Hematopoietic multipotent progenitor cell treated with erythropoietin and hydrocortisone succinate and interleukin-3 and kit ligand, for 8 days (in vitro differentiated cells): ENCODE measurements at places on chromosomes 13 and 19.

GRCh38 chr19:3893509-3894179 lies 13.2 kb downstream of the ATCAY start:
- no peak for DNase-seq

DNA sequence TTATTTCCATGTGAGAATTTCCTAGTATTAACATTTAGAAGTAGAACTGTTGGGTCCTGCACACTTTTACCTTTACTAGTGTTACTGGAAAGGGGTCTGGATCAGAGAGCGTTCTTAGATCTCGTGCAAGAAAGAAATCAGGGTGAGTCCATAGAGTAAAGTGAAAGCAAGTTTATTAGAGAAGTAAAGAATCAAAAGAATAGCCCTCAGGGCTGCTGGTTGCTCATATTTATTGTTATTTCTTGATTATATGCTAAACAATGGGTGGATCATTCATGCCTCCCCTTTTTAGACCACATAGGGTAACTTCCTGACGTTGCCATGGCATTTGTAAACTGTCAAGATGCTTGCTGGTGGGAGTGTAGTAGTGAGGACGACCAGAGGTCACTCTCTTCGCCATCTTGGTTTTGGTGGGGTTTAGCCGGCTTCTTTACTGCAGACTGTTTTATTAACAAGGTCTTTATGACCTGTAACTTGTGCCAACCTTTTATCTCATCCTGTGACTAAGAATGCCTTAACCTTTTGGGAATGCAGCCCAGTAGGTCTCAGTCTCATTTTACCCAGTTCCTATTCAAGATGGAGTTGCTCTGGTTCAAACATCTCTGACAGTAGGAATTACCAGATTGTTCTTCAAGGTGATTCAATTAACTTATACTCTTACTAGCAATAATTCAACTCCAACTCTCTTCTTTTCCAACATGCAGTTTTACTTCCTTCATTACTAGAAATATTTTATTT lies 27.4 kb downstream of the NDFIP2 start:
- no peak for DNase-seq

DNA sequence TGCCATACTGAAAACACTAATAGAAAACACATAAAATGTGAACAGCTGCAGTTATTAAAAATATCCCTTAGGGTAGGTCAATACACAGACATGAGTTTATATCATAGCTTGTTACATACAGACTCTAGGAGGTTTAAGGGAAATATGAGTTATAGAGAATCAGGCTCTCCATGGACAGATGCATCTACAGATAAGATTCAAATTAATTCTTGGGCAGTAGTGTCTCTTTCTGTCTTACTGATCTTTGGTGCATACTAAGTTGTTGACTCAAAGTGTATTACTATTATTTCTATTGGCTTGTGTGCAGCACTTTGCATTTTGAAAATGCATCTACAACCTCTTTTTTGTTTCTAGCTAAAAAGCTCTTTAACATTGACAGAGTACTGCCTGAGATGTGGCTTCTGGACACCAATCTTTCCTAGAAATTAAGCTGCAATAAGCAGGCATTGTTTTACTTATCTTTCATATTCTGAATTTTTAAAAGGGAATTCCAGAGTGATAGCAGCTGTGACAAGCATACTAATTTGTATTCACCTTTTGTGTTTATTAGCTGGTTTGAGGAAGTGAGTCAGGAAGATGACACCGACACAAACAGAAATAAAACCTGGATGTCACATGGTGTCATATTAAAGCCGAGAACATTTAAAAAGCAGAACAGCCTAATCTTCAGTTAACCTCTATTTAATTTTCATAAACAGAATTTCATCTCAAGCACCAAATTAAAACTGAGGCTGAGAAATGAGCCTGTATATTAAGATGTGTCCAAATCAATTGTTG lies 399.0 kb downstream of the PCDH9 start:
- DNase-seq = no peak

DNA sequence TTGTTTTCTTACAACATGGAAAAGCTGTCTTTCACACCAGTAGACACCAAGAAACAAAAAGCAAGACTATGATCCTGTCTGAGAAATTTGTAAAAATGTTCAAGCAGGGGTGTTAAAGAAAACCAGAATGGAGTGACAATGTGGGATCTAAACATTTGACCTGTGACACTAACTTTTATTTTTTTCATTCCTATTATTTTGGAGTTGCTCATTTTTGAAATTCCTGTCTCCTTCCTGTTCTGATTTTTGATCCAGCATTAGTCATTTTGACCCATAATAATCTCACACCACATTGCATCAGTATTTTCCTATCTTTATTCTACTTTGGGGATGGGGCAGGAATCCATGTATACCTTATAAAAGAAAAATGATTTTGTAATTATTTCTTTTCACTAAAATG lies 164.2 kb downstream of the DLEU7 start:
- DNase-seq = no peak

- no peak for DNase-seq
Measured at GRCh38 chr13:105048677-105049076, 1486.8 kb downstream of the EFNB2 start.

- peak; percentile 79 for DNase-seq
Measured at GRCh38 chr19:49150106-49150943, 4.9 kb downstream of the HRC start.

DNA sequence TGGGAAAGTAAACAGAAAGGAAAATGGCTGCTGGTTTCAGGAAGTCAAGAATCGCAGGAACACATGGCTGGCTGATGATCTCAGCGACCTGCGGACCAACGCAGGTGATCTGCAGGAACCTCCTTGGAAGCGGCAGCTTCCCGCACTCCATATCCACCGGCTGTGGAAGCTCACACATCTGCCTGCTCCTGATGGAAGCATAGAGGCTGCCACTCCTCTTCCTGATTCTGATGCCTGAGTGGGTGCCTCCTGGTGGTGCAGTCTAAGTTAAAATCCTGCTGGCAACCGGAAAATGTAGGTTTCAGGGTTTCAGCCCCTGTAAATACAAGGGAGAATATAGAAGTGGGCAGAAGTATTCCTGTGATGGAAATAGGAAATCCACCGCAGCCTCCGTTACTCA lies 75.5 kb downstream of the TNFSF13B start:
- no peak for DNase-seq

- DNase-seq = no peak
Measured at GRCh38 chr19:3213159-3213558, 11.3 kb upstream of the CELF5 start.

- DNase-seq = no peak
Measured at GRCh38 chr13:45994752-45995151, 57.8 kb downstream of the ZC3H13 start.

DNA sequence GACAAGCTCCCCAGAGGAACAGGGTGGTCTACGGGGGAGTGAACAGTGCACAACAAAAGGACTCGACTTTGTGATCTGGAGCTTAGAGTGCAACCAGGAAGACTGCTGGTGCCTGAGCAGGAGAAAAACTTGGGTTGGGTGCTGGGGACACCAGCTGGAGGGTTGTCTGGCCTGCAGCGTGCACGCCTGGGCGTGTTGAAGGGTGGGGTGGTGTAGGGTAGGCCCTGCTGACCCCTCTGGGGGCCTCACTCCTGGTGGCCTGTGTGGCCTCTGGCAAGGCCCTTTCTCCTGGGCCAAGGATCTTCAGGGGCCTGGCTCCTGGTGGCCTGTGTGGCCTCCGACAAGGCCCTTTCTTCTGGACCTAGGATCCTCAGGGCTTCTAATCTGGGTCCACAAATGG lies 4.7 kb upstream of the RSPH6A start:
- DNase-seq = no peak

DNA sequence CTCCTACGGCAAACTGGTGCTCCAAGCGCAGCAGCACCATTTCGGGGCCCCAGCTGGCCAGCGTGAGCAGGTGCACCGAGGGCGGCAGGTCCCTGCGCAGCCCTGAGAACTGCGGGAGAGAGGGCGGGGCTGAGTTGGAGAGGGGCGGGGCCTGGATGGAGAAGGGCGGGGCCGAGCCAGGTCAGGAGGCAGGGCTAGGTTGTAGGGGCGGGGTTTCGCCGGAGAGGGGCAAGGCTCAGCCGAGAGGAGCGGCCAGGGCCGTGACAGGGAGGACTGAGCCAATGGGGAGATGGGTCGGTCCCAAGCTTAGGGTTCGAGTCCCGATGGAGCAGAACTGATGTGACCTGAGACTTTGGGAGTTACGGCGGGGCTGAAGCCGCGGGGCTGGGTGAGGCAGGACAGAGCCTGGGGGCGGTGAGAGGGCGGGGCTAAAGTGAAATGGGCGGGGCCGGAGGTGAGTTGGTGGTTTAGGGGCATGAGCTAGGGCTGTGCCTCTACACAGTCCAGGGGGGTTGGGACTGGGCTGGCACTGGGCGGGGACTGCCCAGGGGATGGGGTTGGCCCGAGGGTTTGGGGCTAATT lies 19.0 kb downstream of the MAN2B1 start:
- peak; percentile 52 for DNase-seq

GRCh38 chr19:43578787-43579186 lies 3.2 kb downstream of the PINLYP start:
- no peak for DNase-seq
